ENCODE measurements at places on chromosomes 16 and 17.

DNA sequence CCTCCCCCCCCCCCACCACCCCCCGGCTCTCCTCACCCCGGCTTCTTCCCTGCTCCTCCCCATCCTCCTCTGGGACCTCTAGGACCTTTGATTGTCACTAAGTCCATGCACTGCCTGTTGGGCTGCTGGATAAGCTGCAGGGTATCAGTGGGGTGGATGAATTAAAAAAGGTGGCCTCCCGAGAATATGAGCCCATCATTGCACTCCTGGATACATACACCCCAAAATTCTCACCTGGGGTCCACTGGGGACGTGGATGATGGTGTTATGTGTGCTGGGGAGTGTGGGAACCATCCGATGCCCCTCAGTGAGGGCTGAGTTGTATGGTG, 88.8 kb downstream of the IRF8 start:
- DNase-seq, result no peak

DNA sequence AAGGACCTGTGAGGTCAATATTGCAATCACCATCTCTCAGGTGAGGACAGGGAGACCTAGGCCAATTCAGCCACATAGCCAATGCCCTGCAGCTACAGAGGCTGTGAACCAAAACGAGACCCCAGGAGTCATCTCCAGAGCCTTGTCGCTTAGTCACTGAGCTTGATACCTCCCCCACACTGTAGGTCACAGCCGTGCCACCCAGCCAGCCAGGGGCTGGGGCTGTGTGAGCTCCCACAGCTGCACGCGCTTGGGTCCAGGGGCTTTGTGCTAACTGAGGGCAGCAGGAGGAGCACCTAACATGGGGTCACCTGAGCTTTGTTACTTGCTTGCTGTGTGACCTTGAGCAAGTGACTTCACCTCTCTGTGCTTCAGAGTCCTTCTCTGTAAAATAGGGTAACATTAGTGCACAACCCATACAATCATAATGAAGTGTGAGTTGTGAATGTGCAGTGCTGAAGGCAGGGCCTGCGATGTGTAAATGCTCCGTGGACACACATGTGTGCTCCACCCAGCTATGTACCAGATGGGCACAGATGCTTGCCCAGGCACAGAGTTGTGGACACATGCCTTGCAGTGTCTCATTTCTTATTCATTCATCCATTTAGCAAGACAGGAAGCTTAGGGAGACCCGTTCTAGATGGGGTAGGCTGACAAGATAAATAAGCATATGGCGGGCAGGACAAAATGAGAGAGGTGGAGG, 25.9 kb downstream of the SBK1 start:
- DNase-seq, result no peak

DNA sequence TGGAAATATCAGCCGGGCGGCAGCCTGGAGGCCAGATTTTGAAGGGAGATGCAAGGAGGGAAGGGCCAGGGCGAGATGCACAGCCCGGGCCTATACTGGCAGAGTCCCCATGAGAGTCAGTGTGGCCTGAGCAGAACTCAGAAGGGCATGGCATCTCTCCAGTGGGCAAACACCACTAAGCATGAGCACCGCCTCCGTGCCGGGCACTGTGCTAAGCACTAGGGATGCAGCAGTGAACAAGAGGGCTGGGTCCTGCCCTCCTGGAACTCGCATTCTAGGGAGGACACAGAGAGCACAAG, 33.5 kb downstream of the TK2 start:
- DNase-seq, result no peak

- no peak for DNase-seq
These were observed 470.7 kb downstream of the HS3ST3B1 start for GRCh38 chr17:14771543-14771942.

- DNase-seq, result peak; percentile 40
These were observed 25.9 kb downstream of the MYH11 start for GRCh38 chr16:15830832-15831451.

- DNase-seq, result no peak
These were observed 111.4 kb downstream of the ZNF423 start for GRCh38 chr16:49744244-49745220.

GRCh38 chr16:85913688-85914422, 14.9 kb downstream of the IRF8 start:
- DNase-seq, result peak; percentile 86

DNA sequence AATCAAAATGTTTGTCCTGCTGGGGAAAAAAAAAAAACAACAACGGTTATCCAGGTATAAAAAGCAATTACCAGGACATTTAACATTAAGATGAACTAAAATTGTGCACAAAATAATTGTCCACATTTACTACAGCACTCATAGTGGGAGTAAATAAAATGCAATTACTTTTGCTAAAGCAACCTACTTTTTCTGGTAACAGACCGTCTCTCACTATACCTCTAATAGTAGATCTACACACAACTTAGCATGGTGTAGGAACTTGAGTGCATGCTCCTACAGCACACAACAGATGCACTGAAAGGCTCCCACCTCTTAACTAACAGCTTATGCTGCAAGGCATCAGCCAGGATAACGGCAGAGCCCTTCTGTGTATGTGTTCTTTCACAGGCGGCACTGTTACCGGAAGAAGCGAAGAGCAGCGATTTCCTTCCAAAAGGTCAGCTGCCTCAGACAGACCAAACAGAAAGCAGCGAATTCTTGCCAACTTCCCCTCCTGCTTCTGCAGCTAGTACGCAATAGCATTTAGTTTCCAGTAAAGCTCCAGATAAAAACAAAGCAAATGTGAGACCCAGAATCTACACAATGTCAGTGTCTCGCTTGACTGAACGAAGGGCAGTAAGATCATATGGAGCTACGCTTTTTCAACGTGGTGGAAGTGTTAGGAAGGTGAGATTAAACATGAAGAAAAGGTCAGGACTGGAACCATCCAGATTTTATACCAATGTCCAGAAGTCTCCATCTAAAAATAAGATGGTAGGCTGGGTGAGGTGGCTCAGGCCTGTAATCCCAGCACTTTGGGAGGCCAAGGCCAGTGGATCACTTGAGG, 27.6 kb downstream of the STAT5B start:
- DNase-seq, result peak; percentile 94

DNA sequence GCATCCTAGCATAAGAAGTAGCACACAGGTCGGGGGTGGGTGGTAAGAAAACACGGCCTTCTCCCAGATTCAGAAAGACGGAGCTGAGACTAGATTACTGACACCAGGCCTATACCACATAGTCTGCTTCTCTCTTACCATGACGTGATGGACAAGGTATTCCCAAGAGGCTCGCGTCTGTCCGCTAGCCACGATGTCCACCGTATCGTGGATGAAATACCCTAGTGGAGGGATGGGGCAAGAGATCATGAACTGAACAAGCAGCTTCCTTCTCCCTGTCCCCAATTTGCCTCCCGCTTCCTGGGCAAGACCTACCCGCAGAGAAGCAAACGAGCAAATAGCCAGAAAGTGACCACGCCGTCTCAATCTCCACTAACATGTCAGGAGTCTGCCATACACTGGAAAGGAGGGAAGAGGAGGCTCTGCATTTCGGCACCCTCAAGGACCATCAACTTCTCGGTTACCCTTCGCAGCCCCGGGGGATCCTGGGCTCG, 820 bp downstream of the TLCD1 start:
- DNase-seq, result peak; percentile 7

GRCh38 chr17:2564877-2565276, 28.6 kb upstream of the PAFAH1B1 start:
- no peak for DNase-seq

DNA sequence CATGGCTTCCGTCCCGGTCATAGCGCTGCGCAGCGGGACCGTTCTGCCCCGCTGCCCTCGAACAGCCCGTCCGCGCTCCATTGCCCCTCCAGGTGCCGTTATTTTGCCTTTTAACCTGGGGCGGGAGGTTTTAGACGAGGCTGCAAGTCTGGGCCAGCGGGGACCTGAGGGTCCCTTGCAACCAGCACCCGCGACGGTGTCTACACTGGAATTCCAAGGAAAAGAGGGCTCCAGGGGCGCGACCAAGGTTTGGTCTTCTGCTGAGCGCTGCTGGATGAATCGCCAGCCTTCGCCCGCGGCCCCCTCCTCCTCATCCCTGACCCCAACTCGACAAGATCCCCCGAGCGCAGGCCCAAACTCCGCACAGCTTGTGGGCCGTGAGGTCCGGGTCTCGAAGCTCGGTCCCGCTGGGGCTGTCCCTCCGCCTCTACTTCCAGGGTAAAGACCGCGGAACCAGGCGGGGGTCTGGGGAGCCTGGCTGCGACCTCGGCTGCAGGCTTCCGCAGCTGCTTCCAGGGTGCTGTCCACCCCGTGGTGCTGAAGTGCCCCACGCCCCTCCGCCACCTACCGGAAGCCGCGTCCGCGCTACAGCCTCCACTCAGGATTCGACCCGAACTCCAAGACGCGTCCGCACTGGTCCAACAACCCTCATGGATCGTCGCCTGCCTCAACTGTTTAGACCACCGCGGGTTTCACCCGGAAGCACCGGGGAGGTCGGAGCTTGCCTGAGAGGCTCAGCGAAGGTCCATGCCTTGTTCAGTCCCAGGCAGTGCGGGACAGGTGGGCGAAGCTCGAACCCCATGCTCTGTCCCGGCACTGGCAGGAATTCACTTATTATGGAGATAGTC, 10.1 kb upstream of the CA4 start:
- peak; percentile 76 for DNase-seq

- DNase-seq, result peak; percentile 71
These were observed 8.6 kb downstream of the DNAH17 start for GRCh38 chr17:78568494-78569115.

- no peak for DNase-seq
These were observed 86.1 kb downstream of the KCNJ12 start for GRCh38 chr17:21462237-21462636.

DNA sequence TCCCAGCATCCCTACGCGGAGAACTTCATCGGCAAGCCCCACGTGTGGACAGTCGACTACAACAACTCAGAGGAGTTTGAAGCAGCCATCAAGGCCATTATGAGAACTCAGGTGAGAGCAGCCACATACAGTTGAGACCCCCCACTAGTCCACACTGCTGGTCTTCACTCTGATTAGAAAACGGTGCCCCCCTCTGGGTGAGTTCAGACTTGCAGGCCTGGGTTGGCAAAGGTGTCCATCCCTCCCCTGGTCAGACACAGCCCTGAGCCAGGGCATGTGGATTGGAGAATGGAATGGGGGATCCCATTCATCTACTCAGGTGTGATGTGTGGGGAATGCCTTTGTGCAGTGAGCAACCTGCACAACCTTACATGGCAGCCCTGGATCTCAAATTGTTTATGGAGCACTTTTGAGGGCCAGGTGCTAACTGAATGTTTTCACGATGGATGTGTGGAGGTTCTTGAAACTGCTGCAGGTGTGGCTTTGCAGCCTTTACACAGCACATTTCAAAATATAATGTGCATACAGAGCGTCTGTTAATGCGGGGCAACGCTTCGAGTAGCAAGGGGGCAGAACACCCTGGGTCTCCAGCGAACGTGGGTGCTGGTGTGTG, 72.6 kb downstream of the MGAT5B start:
- no peak for DNase-seq

DNA sequence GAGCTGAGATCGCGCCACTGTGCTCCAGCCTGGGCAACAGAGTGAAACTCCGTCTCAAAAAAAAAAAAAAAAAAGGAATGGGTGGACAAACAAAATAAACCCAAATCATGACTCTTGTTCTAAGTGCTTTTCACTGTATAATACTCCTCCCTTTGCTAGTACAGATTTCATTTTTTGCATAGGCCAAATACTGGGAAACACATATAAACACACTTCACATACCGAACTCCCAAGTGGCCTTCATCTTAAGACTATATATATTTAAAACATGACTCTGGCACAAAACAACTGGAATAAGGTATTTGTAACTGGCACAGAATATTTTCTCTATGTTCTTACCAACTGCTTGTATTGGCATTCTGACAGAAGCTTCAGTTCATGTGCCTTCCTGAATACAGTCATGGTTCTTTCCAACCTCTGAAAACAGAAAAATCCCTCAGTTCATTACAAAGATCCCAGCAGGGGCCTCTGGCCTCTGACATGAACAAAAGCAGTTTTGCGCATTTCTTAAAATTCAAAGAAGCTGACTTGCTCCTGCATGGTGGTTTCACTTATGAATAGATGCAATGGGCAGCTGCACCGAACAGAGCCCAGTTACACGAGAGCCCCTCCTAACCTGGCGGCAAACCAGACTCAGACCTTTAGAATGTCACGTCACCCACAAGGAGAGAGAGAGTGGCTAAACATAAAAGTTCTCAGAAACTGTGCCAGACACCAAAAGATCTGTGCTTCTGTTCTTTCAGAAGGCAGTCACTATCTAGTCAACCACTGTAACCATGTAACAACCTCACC, 19.1 kb upstream of the COPRS start:
- no peak for DNase-seq

DNA sequence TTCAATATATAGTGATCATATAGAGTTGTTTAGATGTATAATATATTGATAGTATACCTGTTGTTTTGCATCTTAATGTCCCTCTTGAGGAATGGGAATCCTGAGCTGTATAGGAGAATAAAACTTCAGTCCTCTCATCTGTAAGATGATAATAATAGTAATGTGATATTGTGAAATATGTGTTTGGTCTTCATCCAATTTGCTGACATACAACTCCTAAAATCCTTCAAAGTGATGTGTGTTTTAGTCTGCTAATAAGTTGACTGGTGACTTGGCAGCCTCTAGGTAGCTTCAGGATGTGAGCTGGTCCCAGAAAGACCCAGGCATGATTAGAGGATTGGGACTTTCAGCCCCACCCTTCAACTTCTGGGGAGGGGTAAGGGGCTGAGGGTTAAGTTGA, 22.8 kb upstream of the NFAT5 start:
- DNase-seq, result no peak

GRCh38 chr17:49022391-49022941, 25.3 kb downstream of the IGF2BP1 start:
- no peak for DNase-seq

- no peak for DNase-seq
These were observed 20.1 kb downstream of the UNC119 start for GRCh38 chr17:28532050-28532960.

GRCh38 chr16:55664786-55665407, 9.1 kb downstream of the SLC6A2 start:
- DNase-seq, result no peak

DNA sequence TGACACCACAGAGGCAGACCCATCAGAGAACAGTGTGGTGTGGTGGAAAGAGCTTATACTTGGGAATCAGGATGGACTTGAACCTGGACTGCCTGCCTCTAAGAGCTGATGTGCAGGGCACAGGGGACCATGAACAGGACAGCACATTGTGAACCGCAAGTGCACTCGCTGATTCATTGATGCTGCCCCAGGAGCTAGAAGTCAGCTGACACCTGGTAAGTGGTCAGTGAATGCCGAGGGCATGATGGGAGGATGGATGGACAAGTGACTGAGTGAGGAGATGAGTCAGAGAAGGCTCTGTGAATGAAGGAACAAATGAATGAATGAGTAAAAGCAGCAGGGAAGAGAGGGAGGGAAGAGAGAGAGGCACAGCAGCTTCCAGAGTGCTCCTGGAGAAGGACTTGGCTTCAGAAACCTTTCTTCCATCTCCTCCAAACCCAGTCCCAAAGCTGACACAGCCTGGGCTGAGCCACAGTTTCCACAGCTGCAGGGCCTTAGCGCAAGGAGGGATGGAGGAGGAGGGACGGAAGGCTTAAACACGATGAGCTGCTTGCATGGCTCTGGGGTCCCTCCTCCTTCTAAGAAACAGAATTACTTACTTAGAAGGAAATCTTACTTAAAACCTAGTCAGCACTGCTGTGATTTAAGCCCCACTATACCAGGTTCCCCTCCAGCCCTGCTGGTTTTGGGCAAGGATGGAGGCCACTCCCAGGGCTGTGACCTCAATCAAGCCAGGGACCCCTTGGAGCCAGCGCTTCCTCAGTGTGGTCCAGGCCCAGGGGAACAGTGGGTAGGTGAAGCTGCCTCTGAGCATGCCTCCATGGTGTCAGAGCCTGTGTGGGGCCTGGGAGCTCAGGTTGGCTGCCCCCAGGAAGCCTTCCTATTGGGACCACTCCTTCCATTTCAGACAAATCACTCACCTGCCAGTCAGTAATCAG, 184.6 kb downstream of the TMEM132E start:
- no peak for DNase-seq
